ENCODE measurements at places on chromosomes 1 and 21.
A peak's percentile ranks its signal among the peaks of the same experiment; 100 is the strongest.

- DNase-seq, result no peak
Measured at GRCh38 chr1:2630498-2631135, 2.2 kb downstream of the MMEL1 start.

DNA sequence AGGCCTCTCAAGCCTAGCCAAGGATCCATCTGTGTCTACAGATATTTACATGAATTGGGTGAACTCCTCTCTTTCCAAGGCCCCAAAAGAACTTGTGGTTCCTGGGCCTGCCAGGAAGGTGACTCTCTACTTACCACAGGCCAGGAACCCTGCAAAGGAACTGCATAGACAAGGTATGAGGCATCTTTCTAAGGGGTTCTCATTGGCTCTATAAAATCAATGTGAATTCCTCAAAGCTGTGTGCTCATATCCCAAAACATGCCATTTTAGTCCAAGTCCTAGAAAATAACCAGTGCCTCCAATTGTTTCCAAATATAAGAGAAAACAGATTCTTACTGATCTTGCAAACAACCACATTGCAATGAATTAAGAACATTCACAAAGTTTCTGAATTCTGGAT, 39.9 kb upstream of the RGL1 start:
- DNase-seq, result no peak

DNA sequence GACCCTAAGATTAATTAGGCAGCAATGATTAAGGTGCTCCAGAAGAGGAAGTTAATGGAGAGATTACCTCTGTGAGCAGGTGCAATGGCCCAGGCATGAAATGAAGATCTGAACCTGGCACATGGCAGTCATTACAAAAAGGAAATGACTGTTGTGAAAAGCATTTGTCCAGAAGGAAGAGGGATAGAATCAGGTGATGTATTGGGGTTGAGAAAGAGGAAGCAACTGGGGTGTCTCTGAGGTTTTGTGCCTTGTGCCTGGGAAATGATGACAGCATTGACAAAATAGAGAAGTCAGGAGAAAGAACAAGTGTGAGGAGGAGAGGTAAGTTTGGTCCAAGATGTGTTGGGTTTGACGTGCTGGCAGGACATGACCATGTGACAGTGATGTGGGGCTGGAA, 5.6 kb downstream of the CRCT1 start:
- DNase-seq, result no peak

DNA sequence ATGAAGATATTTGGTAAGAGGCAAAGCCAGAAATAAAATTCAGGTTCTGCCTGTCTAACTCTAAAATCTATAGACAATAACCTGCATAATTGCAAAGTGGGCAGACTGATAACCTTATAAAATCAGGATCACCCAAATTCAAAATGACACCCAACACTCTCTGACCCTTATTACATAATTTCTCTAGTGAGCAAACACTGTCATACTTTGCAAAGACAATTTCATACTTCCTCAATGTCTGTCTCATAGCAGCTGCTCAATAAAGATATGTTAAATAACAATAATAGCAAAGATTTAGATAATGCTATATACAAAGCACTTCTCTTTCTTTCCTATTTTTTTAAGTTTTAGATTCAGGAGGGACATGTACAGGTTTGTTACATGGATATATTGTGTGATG, 118.5 kb downstream of the UCHL5 start:
- DNase-seq, result no peak

- DNase-seq, result no peak
Measured at GRCh38 chr1:219123036-219123435, 50.6 kb upstream of the LYPLAL1 start.

- no peak for DNase-seq
Measured at GRCh38 chr1:26281091-26281958, 1.4 kb downstream of the SH3BGRL3 start.

- DNase-seq, result no peak
Measured at GRCh38 chr1:8257621-8258020, 60.3 kb upstream of the SLC45A1 start.

DNA sequence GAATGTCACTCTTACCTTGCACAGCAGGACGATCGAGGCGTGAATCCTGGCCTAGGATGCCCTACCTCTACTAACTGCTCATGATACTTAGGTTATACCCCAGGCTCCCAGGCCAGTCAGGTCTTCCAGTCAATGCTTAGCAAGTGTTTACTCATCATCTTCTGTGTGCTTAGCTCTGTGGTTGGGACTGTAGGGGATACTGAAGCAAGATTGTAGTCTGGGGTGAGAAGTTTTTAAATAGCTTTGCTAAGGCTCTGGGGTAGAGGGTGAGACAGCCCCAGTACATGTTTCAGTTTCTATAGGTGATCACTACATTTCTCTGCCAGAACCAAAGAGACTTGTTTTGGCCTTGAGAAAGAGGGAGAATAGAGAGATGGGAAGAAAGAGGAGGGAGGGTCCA, 250.8 kb upstream of the KIAA0040 start:
- DNase-seq, result no peak

DNA sequence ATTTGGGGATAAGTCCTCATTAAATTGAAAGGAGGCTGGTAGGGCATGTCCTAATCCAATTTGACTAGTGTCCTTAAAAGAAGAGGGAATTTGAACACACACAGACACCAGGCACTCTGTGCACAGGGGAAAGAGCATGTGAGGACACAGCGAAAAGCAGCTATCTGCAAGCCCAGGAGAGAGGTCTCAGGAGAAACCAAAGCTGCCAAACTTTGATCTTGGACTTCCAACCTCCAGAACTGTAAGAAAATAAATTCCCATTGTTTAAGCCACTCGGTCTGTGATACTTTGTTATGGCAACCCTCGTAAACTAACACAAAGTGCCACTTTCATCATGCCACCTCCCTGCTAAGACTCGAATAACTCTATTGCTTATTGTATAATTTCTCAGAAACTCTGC, 13.8 kb downstream of the PLA2G4A start:
- no peak for DNase-seq

DNA sequence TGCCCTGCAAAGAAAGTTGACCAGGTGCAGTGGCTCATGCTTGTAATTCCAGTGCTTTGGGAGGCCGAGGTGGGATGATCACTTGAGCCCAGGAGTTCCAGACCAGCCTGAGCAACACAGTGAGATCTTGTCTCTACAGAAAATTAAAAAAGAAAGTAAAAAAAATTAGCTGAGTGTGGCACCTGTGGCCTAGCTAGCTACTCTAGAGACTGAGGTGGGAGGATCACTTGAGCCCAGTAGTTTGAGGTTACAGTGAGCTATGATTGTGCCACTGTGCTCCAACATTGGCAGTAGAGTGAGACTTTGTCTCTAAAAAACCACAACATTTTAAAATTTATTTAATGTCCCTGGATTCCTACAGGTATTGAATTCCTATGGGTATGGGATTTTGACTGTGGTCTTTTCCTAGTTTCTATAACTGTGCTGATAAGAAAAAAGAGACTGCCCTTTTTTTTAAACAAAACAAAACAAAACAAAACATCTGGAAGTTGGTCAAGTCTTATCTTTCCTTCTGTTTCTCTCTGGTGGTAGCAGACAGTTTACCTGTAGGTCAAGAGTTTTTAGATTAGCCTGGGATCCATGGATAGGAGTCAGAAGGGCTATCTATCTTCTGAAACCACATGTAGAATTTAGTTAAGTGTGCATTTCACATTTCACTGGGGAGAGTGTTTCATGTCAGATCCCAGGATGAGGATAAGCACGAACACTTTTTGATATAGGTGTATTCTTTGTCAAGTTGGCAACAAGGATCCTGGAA, 18.8 kb downstream of the UCK2 start:
- DNase-seq, result no peak

GRCh38 chr1:75724472-75725022, at the start of gene ACADM:
ACADM (plus strand) TSS chr1:75724709; CDS start chr1:75724788, 79 bp downstream.
- peak; percentile 92 for DNase-seq

GRCh38 chr21:37849506-37850102, 66.7 kb downstream of the KCNJ6 start:
- DNase-seq, result no peak

GRCh38 chr1:24767351-24767750, 22.1 kb downstream of the CLIC4 start:
- DNase-seq, result no peak

DNA sequence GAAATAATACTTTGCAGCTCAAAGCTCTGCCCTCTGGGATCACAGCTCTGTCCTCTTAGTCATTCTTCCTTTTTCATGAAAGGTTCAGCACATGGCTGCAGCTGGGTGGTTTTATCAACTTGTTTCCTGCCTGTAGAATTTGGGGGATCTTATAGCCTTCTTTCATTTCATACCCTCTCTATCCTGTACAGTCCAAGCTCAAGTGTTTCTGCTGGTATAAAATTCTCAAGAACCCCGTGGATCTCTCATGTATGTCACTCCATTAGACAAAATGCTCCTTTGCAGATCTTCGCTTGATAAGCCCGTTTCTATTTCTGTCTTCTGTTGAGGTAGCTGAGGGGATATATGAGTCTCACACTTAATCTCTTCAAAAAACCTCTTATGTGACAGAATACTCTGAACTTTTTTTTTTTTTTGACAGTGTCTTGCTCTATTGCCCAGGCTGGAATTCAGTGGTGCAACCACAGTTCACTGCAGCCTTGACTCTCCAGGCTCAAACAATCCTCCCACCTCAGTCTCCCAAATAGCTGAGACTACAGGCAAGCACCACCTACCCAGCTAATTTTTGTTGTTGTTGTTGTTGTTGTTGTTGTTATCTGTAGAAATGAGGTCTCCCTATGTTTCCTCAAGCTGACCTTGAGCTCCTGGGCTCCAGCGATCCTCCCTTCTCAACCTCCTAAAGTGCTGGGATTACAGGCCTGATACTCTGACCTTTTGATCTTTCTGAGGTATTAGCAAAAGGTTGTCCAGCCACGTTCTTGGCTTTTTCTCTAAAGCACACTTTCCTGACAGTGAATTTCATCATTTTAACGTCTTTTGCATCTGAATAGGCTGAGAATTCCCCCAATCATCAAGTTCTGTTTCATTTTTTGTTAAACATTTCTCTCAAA, 24.6 kb upstream of the COL9A2 start:
- no peak for DNase-seq

DNA sequence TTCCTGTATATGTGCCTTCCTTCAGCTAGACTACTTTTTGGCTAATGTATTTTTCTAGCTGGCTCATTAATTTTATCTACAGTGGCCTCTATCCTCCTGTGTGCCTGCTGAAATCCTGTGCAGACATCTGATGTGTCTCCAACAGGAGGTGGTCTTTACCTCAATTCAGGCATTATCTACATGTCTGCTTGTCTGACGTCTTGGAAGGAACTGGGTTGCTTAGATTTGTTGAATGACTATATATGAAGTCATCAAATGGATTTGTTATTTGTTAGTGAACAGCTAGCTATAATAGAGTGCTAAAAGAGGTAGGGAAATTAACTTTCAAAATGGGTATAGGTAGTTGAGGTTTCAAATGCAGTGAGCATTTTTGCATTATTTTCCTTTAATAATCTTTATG, 6.7 kb downstream of the RPL5 start:
- DNase-seq, result no peak

DNA sequence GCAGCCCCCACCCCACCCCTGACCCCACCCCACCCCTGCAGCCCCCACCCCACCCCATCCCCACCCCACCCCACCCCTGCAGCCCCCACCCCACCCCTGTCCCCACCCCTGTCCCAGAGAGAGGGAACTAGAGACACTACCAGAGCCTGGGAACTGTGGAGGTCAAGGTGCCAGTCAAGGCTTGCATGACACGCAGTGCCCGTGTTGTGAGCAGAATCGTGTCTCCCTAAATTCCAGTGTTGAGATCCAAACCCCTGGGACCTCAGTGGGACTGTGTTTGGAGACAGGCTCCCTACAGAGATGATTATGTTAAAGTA, 18.4 kb upstream of the SUMO3 start:
- no peak for DNase-seq

GRCh38 chr1:65049941-65050713, 83.8 kb upstream of the JAK1 start:
- DNase-seq, result no peak

- DNase-seq, result peak; percentile 80
Measured at GRCh38 chr1:205977402-205978014, 25.7 kb downstream of the RAB7B start.

DNA sequence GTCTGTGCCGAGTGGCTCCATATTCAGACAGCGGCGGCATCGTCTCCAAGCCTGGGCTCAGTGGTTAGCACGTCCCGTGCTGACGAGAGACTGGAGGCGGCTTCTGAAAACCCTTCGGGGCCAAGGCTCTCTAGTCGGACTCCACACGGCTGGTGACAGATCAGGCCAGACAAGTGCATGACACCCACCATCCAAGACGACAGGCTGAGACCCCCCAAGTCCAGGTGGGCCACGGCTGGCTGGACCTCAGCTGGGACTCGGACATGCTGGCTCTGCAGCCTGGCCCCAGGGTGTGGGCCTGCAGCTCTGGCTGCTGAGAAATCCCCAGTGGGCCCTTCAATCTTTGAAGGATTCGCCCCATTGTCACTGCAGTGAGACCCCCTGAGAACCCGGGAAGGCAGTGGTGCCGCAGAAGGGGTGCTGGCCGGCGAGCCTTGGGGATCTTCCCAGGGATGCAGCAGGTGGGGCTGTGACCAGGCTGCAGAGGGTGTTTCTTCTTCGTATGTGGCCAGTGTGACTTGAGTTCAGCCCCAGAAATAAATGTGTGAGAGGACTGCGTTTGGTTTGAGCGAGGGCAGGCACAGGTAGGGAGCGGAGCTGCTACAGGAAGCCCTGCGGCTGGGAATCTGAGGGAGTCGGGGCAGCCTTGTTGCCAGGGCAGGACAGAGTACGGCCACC, 15.9 kb upstream of the SLC19A1 start:
- no peak for DNase-seq

GRCh38 chr1:59041646-59042277, 255.1 kb upstream of the FGGY start:
- DNase-seq, result no peak

- DNase-seq, result peak; percentile 3
Measured at GRCh38 chr1:110675060-110675791, 486 bp upstream of the KCNA3 start.

- DNase-seq, result peak; percentile 89
Measured at GRCh38 chr1:234599617-234600417, 10.2 kb downstream of the IRF2BP2 start.

GRCh38 chr1:152621993-152622392, 910 bp downstream of the LCE3A start:
- no peak for DNase-seq

DNA sequence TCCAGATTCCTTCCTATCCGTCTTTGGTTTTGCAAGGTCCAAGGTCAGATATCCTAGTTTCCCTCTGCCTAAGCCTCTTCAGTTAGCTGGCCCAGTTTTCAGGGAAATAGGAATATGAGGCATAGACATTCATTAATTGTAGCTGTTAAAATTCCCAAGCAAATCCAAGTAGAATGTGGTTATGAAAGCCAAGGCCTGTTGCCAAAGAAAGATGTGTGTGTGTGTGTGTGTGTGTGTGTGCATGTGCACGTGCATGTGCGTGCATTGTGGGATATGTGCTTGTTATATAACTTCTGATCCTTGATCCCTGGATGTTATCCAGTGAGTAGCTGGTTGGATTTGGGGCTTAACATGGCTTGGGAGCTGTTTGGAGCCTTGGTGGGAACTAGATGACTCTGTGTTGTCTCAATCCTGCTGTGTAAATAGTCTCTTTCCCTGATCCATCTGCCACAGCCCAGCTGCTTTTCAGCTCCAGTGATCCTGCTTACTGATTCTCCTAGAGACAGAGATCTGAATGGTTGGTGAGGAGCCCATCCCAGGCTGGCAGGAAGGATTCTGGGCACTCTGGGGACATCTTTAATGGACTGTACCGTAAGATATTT, 70.6 kb upstream of the GCLM start:
- peak; percentile 67 for DNase-seq

- DNase-seq, result no peak
Measured at GRCh38 chr1:215523906-215524305, 43.2 kb upstream of the KCTD3 start.

Measured in NCI-H146 (cell line).